Activated CD8-positive, alpha-beta T cell treated with anti-CD3 and anti-CD28 coated beads for 36 hours (primary cell): ENCODE measurements at places on chromosomes 6 and 20. TPM values are rescaled to one million over a fixed set of nuclear protein-coding genes. Genes with fewer than 3 reads are reported as not detected.
A peak's percentile ranks its signal among the peaks of the same experiment; 100 is the strongest.

The TTBK1 gene
- total RNA-seq = 0.09 TPM

The DYNLT1 gene
- total RNA-seq = 98.3 TPM

The CCN6 gene
- not detected for total RNA-seq

The BCAS1 gene
- total RNA-seq = 0.09 TPM

The HSD17B8 gene
- 42.0 TPM for total RNA-seq

The LGSN gene
- total RNA-seq = not detected

GRCh38 chr20:19713822-19714578 is 44.1 kb upstream of the RIN2 start:
- no peak for DNase-seq

- no peak for DNase-seq
Observed at GRCh38 chr20:2801286-2801728, 880 bp upstream of the CPXM1 start.

DNA sequence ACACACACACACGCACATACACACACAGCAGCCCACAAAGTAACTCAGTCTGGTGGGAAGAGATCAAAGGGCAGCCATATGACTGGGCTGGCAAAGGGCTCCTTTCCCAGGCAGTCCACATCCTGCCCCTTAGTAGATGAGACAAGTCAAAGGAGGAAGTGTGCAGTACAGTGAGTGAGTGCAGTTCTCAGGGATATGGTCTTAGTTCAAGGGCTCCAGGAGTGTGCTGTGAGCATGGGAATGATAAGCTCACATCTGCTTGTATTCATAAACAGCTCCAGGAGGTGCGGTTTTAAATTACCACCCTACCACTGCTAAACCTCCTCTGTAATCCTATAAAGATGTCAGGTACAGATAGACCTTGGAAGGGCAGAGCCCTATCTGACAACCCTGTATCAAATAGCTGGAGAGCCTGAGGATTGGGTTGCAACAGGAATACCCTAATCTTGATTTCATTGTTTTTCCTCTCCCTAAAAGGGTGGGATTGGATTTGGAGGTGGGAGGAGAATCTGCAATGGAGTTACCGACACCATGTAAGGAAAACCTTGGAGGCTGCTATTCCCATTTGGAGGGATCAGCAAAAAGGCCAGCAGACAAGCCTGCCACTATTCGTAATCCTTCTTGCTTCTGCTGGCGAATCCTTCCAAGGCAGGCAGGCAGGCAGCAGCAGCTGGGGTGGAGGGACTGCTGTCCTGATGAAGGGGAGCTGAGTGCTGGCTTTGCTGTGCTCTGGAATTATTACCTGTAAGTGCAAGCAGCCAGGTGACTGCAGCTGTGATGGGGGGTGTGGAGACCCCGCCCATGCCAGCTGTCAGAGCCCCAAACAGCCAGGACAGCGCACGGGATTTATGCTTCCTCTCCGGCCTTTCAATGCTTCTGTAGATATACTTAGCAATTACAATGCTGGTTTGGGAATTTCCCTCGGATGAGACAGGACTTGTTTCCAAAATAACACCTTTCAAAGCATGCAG is 342.7 kb downstream of the PRL start:
- DNase-seq = peak; percentile 5

- DNase-seq = no peak
Observed at GRCh38 chr6:98547151-98547550, 287.2 kb upstream of the POU3F2 start.

GRCh38 chr20:61932711-61933480 is 132.8 kb downstream of the TAF4 start:
- no peak for DNase-seq

- no peak for DNase-seq
Observed at GRCh38 chr6:156437121-156437879, 339.9 kb upstream of the ARID1B start.

DNA sequence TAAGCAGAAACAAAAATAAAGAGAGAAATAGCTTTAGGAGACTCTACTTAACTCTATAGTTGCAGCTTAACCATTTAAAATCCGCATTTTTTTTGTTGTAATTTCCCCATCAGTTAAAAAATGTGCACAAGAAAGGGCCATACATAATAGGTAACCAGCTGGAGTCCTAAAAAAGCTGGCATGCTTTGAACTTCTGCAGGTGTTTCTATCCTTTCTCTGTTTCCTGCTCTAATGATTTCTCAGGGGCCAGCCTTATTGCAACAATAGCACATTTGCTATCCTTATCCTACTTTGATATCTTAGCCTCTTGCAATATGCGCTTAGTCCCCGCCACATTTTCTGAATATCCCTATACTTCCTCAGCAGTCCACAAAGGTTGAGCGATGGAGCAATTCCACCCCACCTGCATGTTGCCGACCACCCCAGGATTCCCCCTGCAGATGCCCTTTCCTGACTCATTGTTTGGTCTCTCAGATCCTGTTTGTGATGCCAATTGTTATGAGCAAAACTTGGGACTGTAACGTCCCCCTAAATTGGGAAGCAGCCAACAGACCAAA is 48.5 kb downstream of the TRIM27 start:
- DNase-seq = no peak

- no peak for DNase-seq
Observed at GRCh38 chr6:34859951-34860350, 27.9 kb downstream of the TAF11 start.

- no peak for DNase-seq
Observed at GRCh38 chr6:87334683-87335082, 5.6 kb upstream of the GJB7 start.

- no peak for DNase-seq
Observed at GRCh38 chr6:149046164-149046821, 271.2 kb upstream of the TAB2 start.

DNA sequence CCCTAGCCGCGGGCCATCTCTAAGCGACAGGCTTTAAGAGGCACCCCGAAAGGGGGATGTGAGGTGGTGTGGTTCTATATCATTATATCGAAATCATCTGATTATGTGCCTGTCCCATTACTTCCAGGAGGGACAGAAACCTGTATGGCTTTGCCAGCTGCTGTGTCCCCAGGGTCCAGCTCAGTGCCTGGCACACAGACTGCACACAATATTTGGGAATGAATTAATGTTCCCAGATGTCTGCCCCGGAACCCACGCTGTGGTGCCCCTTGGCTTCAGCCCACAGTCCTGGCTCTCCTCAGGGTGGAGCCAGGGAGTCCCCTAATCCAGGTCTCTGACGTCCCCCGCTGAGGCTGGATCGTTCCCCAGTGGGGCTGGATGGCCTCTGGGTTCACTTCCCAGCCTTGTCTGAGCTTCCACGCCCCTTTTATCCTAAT is 8.9 kb upstream of the AHCY start:
- no peak for DNase-seq

DNA sequence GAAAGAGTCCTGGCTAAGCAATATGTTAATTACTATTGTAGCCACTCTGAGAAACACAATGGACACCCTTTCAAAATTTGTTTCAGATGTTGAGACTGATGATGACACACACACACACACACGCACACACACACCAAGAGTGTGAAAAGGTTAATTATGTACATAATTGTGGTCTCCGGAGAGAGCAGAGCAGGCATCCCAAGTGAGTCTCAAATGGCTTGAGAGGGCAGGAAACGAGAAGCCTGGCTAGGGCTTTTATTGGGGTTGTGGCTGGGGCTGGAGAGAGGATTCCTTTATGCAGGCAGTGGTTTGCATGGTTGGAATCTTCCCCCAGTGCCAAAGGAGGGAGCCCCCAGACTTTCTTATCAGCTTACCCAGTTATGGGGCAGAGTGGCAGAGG is 38.2 kb upstream of the NKX2-4 start:
- DNase-seq = no peak

DNA sequence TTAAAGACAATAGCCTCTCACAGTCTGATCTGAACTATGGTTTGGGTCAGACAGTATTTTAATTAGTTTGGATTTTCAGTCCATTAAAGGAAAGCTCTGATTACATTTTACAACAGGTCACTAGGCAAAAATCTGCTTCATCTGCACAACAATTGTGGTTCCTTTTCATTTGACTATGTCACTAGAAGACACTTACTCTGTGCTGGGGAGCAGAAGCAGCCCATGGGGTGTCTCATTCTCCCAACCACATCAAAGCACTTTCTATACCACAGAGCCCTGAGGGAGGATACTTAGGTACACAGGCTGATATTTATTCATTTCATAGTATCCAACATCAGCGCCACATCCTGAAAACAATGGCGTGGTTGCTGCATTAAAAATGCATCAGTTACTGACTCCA is 36.6 kb upstream of the HDAC2 start:
- DNase-seq = peak; percentile 24

DNA sequence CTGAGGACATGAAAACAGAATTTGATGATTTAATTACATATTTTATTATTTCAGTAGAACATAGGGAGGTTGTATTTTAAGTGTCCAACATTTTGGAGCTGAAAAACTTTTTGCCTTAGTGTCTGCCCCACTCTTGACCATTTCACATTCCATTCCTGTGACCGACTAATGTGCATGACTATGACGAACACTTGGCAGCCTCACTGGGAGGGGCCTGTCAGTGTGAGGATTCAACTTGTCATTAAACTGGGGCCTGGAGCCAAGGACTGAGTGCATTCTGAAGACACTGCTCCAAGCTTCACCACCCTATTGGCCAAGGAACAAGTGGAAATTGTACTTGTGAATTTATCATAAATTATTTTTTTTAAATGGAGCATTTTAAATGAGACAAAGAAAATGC is 661.3 kb downstream of the BCKDHB start:
- DNase-seq = no peak

DNA sequence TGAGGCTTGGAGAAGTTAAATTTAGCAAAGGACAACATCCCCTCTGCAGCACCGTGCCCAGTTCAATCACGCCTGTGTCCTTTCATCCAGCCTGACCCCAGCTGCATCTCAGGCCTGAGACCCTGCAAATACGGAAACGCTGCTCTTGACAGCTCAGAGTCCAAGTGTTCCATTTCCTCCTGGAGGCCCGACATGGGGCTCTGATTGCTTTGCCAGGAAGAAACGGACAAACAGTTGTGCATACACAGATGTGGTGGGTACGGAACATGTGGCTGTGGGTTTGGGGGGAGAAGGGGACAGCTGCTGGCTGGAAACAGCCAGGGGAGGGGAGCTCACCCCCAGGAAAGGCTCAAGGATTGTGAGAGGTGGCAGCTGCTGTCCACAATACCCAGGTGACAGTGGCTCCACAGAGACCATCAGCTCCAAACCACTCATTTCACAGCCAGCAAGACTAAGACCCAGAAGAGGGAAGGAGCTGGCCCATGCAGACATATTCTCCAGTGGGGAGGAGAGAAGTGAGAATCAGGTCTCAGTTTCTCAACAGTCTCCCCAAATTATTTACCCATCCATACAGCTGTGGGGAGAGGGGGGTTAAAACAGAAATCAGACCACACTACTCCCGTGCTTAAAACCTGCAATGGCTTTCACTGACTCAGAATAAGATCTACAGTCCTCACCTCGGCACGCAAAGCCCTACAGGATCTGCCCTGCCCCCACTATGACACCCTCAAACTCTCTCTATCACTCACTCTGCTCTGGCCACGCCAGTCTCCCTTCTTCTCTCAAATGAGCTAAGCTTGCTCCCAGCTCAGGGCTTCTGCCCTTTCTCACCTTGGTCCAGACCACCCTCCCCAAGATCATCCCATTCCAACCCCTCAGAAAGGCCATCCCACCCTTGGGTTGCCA is 89.1 kb downstream of the PREX1 start:
- peak; percentile 94 for DNase-seq

DNA sequence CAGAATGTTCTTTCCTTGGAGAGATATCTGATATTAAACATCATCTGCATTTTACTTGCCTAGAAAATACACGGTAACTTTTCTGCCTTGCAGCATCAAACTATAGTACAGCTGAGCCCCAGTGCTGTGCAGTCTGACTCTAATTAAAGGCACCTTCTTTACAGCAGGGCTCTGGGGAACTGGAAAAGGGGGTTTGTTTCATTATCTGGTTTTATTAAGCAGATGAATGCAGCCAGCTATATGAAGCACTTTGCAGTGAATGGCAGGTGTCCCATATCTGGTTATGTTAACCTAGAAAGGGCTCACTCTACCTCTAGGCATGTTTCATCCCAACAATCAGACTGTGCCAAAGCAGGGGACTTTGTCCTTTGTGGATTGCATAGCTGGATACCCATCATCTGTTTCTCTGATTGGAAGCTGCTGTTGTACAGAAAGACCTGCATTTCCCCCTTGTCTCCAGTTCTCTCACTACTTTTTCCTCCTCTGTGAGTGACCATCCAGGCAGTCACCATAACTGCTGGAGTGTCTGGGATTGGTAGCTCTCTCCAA is 39.6 kb upstream of the CMTR1 start:
- DNase-seq = no peak

GRCh38 chr6:122033564-122034181 is 365.8 kb upstream of the HSF2 start:
- DNase-seq = no peak

GRCh38 chr20:14067603-14068002 is 72.3 kb downstream of the MACROD2 start:
- DNase-seq = no peak

GRCh38 chr6:121382467-121383121 is 48.3 kb upstream of the TBC1D32 start:
- DNase-seq = no peak

- no peak for DNase-seq
Observed at GRCh38 chr6:130032758-130033340, 14.5 kb downstream of the L3MBTL3 start.

- DNase-seq = no peak
Observed at GRCh38 chr6:11437824-11438459, 99.6 kb upstream of the TMEM170B start.
